Stimulated activated CD8-positive, alpha-beta memory T cell treated with anti-CD3 and anti-CD28 coated beads, Interleukin-2, amount 100 ng/mL, for 1 hour (primary cell): ENCODE measurements at places on chromosomes 4 and X.

GRCh38 chr4:1626151-1626550 is 58.0 kb downstream of the FAM53A start:
- no peak for DNase-seq

- DNase-seq = no peak
Measured at GRCh38 chr4:15010038-15010585, 7.8 kb downstream of the CPEB2 start.

DNA sequence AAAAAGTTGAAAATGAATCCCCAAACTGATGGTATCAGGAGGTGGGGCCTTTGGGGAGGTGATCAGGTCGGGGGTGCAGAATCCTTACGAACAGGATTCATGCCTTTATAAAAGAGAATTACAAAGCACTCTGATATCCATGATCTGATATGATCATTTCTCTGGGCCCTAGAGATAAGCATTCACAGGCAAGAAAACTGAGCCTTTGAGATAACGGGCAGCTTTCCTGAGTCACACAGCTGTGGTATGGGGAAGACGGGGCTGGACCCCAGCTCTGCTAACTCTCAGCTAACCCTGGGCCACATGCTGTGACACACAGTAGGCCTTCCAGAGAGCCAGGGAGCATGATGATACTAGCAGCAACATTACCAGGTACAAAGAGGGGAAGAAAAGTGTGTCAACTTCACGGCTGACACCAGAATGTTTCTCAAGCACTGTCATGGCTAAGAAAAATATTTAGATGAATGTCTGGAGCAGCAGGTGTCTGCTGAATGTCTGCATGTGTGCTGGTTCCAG is 85.1 kb downstream of the SLC2A9 start:
- no peak for DNase-seq

GRCh38 chr4:185640811-185641675 is 105.7 kb upstream of the PDLIM3 start:
- no peak for DNase-seq

- DNase-seq = no peak
Measured at GRCh38 chr4:89482251-89482650, 174.7 kb upstream of the GPRIN3 start.

GRCh38 chr4:74156521-74156920 is 1.4 kb upstream of the MTHFD2L start:
- no peak for DNase-seq

DNA sequence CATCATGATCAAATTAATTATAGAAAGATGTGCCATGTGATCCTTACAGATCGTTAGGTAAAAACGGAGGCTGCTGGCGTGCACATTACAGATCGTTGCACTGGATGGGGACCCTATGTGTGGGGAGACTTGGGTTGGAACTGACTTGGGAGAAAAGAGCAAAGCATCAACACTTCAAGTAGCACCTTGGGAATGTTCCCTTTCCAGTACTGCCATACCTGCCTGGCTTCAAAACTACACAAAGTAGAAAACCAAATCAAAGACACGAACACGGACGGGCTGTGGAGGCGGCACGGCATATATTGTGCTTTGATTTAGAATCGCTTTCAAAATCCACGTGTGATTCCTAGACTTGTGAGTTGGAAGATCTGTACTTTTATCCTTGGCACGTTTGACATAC is 898 bp downstream of the CMC4 start:
- no peak for DNase-seq

- DNase-seq = no peak
Measured at GRCh38 chrX:19019996-19020395, 36.1 kb upstream of the PHKA2 start.

DNA sequence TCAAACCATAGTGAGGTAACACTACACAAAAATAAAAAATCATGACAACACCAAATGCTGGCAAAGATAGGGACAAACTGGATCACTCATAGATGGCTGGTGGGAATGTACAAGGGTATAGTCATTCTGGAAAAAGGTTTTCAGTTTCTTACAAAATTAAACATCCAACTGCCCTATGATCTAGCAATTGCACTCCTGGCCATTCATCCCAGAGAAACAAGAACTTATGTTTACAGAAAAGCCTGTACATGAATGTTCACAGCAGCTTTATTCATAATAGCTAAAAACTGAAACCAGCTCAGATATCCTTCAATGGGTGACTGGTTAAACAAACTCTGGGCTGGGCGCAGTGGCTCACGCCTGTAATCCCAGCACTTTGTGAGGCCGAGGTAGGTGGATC is 43.3 kb downstream of the NYX start:
- no peak for DNase-seq

GRCh38 chr4:16293210-16293838 is 67.1 kb upstream of the TAPT1 start:
- no peak for DNase-seq

DNA sequence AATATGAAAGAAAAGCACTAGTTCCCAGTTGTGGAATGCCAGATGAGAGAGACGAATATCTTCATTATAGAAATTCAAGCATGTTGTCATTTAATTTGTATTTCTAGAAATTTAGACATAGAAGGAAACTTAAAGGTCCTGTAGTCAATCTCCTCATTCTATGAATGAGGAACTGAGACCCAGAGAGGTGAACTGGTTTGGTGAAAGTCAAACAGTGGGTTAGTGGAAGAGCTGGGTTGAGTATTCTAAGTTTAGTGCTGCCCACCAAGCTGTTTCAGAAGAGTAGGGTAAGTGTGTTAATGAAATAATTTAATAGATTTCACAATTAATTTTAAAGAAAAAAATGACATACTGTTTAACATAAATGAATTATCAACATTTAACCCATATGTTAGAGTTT is 655.2 kb downstream of the FAM133A start:
- no peak for DNase-seq

- no peak for DNase-seq
Measured at GRCh38 chrX:129632443-129632842, 22.3 kb downstream of the APLN start.

DNA sequence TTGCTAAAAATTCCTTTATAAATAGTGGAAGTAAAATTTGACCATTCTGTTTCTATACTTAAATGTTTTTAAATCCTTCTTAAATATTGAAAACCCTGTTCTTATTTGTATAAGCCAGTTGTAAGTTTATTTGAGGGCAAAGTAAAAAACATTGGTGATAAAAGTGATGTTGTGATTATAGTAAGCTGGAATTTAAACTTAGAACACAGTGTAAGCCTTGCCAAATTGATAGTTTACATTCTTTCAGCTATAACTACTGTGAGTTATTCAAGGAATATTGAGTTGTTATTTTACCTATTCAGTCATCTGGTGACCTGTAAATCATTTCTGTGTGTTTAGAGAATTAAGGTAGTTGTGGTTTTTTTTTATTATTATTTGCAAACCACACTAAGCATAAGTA is 9.6 kb downstream of the YY2 start:
- DNase-seq = no peak

DNA sequence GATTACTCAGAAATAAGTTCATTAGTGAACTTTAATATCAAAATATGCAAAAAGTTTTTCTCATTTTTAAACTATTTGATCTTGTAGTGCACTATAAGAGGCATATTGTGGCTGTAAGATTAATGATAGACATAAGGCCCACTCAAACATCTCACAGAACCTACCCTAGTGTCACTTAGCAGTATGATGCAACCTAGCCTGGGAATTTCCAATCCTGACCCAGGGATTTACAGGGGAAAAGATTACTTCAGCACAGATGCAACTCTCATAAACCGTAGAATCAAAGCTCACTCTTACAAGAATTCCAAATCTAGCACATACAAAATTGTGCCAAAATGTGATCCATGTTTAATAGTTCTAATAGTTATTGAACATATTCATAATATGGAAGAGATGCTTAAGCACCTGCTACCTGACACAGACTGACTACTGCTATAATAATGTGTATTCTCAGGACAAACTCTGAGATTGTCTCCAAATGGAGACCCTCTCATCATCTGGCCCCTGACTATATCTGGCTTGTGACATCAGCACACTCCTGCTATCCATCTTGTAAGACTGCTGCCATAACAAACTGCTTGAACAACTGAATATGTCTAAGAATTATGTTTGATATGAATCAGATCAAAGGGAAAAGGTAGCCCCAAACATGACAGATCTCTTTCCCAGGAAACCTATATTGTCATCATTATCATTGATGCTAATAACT is 271.9 kb downstream of the PABPC4L start:
- no peak for DNase-seq

DNA sequence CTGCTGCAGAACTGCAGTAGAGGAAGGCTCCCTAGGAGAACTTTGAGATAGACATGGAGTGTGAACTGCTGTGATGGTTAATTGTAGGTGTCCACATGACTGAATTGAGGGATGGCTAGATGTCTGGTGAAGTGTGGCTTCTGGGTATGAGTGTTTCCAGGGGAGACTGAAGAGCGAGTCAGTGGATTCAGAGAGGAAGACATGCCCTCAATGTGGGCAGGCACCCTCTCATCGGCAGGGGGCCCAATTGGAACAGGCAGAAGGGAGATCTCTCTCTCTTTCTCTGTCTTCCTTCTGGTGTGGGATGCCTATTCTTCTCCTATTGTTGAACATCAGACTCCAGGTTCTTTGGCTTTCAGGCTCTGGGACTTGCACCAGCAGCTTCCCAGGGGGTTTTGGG is 304.7 kb upstream of the GATB start:
- DNase-seq = no peak
